ENCODE measurements at places on chromosomes 2 and 18.
A peak's percentile ranks its signal among the peaks of the same experiment; 100 is the strongest.

DNA sequence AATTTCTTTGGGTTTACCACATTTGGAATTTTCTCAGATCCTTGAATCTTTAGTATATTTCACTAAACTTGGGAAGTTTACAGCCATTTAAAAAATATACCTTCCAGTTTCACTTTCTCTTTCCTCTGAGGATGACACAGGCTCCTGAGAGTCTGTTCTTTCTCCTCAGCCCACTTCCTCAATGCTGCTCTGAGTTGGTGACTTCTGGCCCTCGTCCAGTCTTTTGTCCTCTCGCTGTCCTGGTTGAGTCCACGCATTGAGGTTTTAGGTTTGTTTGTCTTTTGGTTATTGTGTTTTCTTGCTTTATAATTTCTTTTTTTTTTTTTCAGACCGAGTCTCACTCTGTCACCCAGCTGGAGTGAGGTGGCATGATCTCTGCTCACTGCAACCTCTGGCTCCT lies 40.7 kb upstream of the GALR1 start:
- DNase-seq: peak; percentile 74

- peak; percentile 20 for DNase-seq
Measured at GRCh38 chr2:98607741-98608115, 584 bp downstream of the COA5 start.

GRCh38 chr18:25825979-25826776 lies 264.2 kb downstream of the SS18 start:
- no peak for DNase-seq

- no peak for DNase-seq
Measured at GRCh38 chr2:41475959-41476358, 571.9 kb upstream of the PKDCC start.

DNA sequence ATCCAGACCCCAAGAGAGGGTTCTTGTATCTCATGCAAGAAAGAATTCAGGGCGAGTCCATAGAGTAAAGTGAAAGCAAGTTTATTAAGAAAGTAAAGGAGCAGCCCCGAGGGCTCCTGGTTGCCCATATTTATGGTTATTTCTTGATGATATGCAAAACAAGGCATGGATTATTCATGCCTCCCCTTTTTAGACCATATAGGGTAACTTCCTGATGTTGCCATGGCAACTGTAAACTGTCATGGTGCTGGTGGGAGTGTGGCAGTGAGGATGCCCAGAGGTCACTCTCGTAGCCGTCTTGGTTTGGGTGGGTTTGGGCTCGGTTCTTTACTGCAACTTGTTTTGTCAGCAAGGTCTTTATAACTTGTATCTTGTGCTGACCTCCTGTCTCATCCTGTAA lies 750.2 kb upstream of the FANCL start:
- no peak for DNase-seq

- DNase-seq: peak; percentile 63
Measured at GRCh38 chr18:389658-390357, 110.7 kb downstream of the COLEC12 start.

DNA sequence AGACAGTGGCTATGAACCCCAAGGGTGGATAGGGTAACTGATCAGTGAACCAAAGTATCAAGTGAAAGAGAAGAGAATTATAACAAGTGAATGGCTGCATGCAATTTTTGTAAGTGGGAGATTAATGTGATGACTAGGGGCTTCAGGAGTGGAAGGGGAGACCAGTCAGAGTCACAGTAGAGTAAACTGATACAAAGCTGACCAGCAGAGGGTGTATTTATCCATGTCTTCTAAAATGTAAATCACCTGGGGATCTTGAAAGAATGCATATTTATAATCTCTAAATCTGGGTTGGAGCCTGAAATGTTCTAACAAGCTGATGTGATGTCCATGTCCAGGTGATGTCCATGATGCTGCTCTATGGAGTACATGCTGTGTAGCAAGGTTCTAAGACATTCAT lies 1351.3 kb upstream of the CHAC2 start:
- no peak for DNase-seq

DNA sequence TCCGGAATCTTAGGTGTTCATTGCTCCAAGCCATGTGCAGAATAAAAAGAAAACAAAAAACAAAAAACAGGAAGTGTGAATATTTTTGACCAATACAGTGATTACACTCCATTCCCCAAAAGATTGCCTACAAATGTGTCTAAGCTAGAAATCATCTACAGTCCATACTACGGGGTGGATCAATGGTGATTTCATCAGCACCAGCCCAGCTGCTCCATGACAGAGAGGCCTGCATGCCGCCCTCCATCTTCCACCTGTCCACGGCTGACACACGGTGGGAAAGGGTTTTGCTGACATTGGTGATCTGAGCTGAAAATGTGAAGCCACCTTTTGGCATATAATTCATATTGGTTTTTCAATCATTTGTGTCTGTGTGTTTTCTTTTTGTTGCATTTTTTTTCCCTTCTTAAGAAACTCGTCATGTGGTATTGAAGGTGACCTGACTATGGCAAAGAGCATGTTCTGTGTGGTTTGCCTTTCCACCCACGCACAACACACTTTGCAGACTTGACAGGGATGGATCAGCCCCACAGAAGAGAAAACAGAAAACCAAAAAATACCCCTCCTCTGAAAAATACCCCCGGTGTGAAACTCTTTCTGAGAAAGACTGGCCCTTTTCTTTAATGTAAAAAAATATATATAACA lies 533.1 kb downstream of the RNF144A start:
- no peak for DNase-seq

DNA sequence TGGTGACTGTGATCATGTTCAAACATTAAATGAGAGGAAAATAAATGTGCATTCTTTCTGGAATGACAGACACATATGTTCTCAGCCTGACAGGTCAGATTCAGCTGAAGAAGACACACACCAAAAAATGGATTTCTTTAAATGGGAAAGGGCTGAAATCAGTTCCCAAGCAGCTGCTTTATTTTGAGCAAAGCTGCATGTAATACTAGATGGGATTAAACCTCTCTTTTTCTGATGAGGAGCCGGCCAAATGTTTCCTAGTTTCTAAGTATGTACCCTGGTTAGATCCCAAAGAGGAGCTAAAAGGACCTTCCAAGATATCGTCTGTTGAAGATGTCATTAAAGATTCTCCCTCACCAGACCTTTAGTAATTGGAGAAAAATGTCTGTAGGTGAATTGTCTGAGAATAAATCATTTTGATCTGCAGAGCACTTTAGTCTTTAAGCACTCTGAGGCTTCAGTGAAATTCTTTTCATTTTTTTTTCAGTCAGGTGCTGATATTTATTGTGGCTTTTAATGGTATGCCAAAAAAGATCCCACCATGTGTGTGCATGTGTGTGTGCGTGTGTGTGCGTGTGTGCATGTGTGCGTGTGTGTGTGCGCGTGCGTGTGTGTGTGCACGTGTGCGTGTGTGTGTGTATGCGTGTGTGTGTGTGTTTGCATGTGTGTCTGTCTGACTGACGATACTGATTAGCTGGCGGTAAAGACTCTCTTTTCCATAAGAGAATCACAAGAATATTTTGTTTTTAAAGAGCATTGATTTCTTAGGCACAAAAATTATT lies 175.8 kb downstream of the IRS1 start:
- DNase-seq: no peak

GRCh38 chr2:152506843-152507242 lies 171.9 kb downstream of the FMNL2 start:
- DNase-seq: peak; percentile 94

DNA sequence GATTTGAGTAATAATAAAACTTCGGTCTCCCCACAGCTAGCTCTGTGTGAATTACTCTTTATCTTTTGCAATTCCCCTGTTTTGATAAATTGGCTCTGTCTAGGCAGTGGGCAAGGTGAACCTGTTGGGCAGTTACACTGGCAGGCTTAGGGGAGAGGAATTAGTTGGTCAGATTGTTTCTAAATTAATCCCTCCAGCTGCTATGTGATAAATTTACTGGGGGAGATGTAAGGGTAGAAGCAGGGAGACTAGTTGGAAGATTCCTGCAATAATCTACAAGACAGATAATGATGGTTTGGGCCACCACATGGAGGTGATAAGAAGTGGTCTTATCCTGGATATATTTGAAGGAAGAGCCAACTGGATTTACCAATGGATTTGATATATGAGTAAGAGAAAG lies 118.5 kb upstream of the TACR1 start:
- DNase-seq: no peak

GRCh38 chr18:72427721-72428120 lies 116.4 kb downstream of the CBLN2 start:
- DNase-seq: peak; percentile 6

GRCh38 chr2:172525601-172526000 lies 30.3 kb upstream of the PDK1 start:
- no peak for DNase-seq

- DNase-seq: no peak
Measured at GRCh38 chr18:24500766-24501165, 40.3 kb downstream of the HRH4 start.

- peak; percentile 21 for DNase-seq
Measured at GRCh38 chr18:68234131-68234530, 480.8 kb downstream of the TMX3 start.

DNA sequence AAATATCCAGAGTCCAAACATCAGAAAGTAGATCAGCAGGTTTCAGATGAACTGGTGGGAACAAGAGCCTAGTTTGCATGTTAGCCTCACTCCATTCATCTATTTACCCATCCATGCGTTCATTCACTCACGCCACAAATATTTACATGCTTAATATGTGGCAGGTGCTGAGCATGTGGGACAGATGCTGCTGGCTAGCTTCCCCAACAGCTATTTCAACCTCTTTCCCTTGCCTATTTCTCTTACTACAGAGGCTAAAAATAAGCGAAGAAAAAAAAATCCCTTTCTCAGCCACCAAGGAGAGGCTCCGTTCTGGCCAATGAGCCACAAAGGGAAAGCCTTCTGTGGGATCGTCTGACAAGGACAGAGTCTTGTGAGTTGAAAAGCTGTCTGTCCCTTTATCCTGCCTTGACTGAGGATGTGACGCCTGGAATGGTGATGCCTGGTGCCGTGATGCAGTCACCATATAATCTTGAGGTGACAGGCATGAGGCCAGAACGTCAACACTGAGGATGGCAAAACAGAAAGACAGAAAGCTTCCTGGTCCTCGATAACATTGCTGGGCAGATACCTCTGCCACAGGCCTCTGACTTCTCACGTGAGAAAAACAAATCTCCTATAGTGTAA lies 78.2 kb downstream of the KCTD1 start:
- DNase-seq: no peak

DNA sequence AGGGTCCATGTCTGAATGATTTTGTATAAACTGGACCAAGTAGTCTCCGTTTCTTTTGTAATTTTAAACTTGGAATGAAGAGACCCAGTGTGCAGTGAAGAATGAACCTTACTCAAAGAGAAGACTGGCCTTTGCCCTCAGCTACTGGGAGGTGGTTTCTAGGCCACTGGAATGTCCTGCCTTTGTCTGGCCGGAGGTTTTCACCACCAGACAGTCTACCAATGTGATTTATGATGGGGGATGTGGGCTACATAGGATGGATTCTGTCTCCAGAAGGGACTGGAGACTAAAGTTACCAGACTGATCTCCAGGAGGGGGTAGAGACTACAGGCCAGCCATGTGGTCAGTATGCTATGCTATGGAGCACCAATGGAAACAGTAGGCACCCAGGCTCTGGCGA lies 42.8 kb upstream of the RAB31 start:
- peak; percentile 14 for DNase-seq

DNA sequence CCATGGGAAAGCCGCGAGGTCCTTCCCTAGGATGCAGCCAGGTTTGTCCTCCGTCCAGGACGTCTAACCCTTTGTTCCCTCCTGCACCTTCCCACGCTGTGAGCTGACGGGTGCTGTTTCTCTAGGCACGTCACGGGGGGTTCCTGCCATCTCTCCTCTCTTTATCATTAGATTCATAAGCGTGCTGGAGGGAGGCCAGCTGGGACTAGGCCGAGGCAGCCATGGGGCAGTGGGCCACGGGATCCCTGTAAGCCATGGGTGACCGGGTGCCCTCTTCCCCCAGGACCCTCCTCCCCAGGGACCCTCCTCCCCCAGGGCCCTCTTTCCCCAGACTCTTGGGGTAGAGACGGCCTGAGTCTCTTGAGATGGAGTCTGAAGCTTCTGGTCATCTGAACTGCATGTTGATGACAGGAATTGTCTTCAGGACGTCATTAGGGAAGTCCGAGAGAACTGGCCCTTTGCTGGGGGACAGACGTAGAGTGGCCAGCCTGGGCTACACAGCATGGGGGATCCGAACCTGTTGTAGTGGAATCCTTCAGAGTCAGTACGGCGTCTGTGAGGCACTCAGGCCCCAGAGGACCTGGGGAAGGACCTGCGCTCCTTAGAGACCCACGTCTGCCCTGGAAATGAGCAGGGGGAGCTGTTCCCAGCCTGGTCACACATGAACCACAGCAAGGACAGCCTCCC lies 108.1 kb downstream of the TPO start:
- no peak for DNase-seq

- DNase-seq: no peak
Measured at GRCh38 chr2:237411683-237412423, 2.1 kb downstream of the COL6A3 start.

- DNase-seq: peak; percentile 57
Measured at GRCh38 chr2:156918410-156918809, 339.1 kb upstream of the GALNT5 start.

- DNase-seq: peak; percentile 60
Measured at GRCh38 chr2:9844576-9844975, 1.3 kb downstream of the TAF1B start.

GRCh38 chr2:119136093-119136492 lies 22.5 kb downstream of the C1QL2 start:
- no peak for DNase-seq

DNA sequence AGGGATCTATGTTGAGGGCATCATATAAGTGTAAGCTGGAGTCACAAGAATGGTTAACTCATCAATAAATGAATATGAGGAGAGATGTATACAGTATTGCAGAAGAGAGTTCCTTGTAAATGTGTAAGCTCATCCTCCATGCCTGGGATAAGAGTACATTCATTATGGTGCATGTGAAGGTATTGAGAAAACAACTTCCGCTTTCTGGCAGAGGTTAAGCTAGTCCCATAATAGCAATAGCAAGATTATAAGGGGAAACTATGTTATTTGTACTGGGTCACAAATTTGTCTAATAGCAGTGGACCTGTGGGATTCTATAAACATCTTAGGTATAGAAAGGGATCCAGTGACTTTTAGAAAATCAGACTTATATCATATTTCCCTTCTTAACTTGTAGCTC lies 44.1 kb downstream of the SCN2A start:
- no peak for DNase-seq

GRCh38 chr18:68837665-68838451 lies 40.0 kb downstream of the CCDC102B start:
- DNase-seq: peak; percentile 77

DNA sequence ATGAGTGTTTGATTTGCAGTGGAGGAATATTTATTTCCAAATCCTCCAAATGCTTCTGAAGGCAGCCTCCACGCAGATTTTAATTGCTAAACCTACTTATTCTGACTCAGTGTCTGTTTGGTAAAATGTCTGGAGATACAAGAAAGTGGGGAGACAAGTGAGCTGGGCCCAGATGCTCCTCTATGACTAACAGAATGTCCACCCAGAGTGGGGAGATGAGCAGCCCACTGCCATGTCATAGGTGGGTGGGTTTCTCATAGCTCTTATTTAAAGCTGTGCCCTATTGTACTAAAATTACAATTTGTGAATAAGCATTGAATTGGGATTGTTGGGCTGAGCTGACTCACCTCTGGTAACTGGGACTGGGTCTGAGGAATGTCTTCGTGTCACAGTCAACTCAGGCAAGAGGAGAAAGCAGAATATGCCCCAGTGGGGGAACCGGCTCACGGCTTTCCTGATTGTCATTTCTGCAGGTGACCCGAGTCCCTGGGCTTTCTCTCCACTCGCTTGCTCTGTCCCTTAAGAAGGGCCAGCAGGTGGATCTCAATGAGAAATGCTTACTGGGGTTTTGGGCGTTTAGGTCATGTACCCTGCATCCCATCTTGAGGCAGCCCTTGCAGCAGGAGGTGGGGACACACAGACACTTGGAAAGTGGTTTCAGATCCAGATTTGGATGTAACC lies 116.3 kb upstream of the SPRED2 start:
- DNase-seq: no peak
